Activated T-cell treated with anti-CD3 and anti-CD28 coated beads, Interleukin-2, amount 50 U/mL, for 4 hours (primary cell): ENCODE measurements at places on chromosomes 11 and 22. TPM values are rescaled to one million over a fixed set of nuclear protein-coding genes. Genes with fewer than 3 reads are reported as not detected.

GRCh38 chr11:890794-891540, 19.6 kb downstream of the CHID1 start:
- no peak for DNase-seq

- no peak for DNase-seq
Observed at GRCh38 chr11:1085440-1086170, 10.9 kb downstream of the MUC2 start.

DNA sequence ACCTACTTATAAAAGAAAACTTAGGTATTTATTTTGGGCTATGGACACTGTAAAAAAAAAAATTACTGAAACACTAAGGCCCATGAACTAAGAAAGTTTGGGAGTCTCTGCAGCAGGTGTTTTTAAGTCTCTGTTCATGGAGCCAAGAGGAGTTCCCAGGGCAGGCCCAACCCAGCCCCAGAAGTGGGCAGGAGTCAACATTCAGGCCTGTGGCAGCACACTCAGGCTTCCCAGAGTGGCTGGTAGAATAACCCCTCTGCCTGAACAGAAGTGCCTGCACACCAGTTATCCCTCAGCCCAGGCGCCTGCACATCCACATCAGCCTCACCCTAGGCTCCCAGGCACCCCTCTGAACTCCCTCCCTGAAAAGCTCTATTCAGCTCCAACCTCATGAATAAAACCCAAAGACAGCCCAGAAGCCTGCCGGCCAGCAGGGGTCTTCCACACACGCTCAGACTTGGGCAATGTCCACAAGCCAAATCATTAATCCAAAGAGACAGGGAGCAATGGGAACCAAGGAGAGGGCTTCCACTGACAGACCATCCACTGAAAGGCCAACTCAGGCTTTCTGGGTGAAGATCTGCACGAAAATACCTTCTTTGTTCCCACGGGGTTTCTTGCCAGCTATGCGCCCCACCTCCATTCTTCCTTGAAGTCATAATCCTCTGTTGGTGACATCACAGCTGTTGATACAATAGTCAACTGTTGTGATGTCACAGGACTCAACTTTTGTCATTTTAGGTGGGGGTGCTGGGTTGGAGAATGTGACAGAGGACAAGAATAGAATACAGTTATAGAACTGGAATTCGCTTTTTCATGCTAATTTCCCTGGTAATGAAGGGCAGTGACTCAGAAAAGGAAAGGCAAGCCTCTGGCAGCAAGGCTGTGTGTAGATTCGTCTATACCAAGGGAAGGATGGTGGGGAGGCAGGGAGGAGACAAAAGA, 83.7 kb downstream of the RPL27A start:
- no peak for DNase-seq

GRCh38 chr11:44046182-44046581, 1.6 kb upstream of the ACCSL start:
- no peak for DNase-seq

The SIRT3 gene
- total RNA-seq = 7.0 TPM

The FAM227A gene
- total RNA-seq = 0.53 TPM

The MS4A14 gene
- total RNA-seq = not detected

DNA sequence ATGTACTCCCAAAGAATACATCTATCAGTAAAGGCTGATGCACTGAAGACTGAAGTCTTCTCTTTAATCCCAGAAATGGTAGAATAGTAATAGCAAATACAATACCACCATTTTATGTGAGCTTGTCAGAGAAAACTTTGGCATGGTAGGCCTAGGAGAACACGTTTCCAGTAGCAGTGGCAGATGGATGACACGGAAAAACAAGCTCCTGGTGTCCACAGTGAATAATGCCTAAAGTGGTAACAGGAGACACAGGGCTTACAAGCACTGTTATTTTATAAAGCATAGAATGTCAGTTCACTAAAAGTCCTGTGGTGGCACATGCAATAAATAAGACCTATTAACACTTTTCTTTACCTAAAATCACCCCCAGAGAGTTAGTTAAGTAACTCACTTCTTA, 277.6 kb downstream of the TTC28 start:
- DNase-seq = no peak

DNA sequence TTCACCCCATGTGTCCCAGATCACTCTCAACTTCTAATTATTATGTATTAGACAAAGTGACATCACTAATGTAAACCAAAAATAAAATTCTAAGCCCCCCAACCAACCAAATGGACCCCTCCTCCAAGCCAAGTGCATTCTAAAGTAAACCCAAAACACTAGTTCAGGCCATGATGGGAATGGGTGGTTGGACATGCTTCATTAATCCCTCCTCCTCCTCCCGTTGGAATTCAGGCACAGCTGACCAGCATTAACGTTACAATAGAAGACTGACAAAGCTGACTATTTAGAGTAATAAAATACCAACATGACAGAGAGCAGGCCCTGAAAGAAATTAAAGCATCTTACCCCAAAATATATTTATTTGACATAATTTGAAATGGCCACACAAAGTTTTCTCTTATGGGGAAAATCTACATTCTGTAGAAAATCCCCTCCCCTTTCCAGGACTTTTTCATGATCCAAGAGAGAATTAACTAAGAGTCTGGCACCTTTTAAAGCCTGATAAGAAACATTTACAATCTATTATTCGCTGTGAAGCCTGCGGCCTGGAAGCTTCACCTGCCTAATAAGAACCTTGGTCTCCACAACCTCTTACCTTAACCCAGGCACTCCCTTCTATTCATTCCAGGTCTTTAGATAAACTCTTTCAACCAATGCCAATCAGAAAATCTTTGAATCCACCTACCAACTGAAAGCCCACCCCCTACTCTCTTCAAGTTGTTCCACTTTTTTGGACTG, 948.5 kb upstream of the CCDC90B start:
- no peak for DNase-seq

DNA sequence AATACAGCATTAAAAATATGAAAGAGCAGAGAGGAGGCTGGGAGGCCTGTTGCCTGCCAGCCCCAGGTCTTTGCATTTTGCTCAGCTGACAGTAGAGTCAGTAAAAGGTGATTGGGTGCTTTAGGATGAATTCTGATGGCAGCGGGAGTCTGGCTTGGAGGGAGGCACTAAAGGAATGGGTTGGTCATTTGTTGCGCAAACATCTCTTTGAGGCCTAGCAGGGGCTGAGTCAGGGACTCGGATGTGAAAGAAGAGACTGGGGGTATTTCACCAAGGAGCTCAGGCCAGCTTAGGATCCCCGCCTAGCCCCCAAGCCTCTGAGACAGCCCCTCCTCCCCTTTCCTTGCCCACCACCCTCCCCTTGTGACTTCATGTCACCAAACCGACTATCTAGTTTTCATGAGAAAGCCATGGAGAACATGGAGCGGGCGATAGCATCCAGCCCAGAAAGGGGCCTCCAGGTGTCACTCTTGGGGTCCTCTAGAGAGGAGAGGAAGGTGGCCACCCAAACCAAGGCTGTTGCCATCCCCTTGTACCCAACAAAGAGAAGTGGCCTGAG, 9.7 kb downstream of the DGKZ start:
- no peak for DNase-seq

GRCh38 chr11:60274416-60274815, 6.0 kb upstream of the MS4A4A start:
- no peak for DNase-seq

DNA sequence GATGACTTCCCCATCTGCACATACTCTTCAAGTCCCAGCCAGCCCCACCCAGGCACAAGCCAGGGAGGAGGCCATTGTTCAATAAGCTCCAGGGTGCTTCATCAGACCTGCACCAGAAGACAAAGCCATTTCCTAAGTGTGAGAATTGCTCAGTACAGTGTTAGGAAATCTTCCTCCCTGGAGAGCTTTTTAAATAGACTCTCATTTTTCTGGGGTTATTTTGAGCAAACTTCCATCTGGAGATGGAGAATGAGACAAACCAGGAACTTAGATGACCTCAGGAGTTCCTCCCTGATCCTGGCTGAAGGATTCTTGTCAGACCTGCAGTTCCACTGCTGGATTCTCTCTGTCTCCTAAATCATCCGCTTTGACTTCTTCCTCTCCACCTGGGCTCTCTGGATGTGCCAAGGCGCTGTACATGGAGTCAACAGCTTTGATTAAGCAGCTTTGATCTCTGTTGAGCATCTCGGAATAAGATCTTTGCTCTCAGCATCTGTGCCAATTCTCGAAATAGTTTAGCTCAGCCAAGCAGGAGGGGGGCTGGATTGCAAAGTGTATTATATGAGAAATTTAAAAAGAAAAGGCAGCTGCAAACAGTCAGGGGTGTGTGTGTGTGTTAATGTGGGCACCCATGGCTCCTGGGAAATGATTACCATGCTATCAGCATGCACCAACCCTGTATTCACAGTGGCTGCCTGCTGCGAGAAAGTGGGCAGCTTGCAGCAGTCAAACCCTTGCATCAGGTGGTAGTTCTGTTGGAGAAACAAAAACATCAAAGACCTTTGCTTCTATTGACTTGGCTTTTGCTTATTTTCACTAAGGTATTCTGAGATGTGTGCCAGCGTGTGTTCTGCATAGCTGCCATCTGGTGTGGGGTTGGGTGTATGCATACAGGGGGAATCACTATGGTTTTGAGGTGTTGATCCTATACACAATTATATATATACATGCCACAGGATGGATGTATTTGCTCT, 70.2 kb upstream of the NAV2 start:
- no peak for DNase-seq

DNA sequence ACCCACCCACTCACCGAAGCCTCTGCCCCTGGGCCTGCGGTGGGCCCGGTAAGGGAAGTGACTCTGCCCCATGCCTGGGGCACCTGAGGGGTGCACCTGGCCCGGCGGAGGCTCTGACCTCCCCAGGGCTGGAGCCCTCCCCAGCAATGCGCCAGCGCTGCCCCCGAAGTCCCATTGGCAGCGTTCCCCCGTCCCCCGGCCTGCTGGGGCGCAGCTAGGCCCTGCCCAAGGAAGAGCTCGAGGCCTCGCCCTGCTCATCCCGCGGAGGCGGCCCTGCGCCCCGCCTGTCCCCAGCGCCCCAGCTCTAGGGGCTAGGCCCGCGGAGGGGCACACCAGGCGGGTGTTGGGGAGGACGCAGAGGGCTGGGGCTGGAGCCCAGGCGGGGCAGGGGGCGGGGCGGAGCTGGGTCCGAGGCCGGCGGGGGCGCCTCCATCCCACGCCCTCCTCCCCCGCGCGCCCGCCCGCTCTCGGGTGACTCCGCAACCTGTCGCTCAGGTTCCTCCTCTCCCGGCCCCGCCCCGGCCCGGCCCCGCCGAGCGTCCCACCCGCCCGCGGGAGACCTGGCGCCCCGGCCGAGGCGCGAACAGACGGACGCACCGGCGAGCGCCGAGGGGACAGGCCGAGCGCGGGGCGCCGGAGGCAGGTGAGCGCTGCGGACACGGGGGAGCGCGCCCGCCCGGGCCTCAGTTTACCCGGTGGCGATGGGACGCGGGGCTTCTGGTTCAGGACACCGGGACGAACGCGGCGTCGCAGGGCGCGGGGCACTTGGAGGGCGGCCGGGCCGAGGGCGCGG, at the start of gene EPS8L2:
Gene EPS8L2 (plus strand): TSS at position 586 of the 793 bp plus-strand sequence. CDS start 3,177 bp downstream, outside the sequence.
- DNase-seq = no peak

DNA sequence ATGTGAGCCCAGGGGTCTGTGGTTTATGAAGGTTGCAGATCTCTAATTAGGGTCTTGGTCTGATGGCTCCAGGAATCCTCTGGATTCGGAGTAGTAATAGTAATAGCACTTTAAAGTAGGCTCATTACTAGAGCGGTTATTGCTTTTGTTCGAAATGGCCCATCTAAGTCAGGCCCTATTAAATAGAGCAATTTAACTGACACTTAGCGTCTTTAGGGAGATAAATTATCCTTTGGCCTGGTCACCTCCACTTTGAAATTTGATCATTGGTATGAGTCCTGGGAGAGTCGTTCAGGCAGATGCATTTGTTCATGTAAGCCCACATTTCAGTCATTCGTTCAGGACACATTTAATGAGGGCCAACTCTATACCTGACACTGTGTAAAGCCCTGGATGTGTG, 54.8 kb downstream of the LDLRAD3 start:
- DNase-seq = no peak

- no peak for DNase-seq
Observed at GRCh38 chr11:111435046-111435698, 56.1 kb upstream of the POU2AF1 start.

DNA sequence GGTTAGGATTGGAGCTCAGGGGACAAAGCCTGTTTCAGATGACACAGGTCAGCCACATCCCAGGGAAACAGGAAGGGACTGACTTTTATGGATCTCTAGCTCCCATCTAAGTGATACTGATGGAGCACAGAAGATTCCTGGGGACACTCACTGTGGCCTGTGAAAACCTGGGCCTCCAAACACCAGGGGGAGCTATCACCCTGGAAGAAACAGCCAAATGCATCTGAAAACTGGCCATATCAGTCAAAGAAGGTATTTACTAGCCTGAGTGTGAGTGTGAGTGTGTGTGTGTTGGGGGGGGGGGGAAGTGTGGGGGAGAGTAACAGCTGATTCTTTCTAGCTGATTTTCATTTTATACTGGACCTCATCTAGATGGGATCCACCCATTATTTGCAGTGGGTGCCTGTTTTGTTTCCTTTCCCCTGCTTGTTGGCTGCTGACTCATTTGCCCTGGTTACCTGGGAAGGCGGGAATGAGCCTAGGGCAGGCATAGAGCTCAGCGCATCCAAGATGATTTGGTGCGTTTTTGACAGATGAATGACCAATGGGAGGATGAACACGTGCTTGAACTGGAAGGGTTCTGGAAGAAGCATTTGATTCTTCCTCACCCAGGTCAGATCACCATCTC, 284.0 kb downstream of the KIRREL3 start:
- no peak for DNase-seq

DNA sequence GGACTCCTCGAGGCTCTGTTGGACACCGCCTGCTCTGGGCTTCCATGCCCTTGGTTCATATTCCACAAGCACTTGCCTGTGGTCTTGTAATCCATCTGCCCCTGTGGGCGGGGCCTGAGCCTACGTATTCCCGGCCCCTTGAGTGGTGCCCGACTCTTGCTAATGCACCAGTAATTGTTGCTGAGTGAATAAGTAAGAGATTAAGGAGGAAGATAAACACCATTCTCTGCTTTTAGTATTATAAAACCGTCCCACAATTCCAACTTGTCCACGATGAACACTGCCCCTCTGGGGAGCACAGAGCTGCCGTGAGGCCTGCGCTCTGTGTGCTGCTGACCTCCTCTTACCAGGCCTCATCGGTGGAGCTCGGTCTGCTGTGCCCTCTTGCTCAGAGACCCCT, 50.3 kb downstream of the MICAL2 start:
- no peak for DNase-seq

DNA sequence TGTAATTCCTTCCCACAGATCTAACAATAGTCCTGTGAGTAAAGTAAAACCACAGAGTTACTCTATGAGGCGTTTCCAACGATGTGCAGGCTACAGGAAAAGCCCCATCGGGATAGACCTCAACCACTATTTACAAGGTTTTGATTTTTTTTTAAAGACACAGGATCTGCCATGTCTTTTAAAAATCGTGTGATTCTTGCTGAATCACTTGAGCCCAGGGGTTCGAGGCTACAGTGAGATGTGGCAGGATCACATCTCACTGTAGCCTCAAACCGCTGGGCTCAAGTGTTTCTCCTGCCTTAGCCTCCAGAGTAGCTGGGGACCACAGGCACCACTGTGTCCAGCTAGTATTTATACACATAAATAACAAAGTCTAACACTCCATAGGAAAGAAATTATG, 7.8 kb downstream of the TAF1D start:
- DNase-seq = no peak

The APOL6 gene
- total RNA-seq = 32.7 TPM

The SYCE3 gene
- not detected for total RNA-seq
